Stromal cell of bone marrow (primary cell): ENCODE measurements at places on chromosomes 1 and 21.

GRCh38 chr1:151147132-151147503, 687 bp upstream of the SEMA6C start:
- DNase-seq, result no peak

DNA sequence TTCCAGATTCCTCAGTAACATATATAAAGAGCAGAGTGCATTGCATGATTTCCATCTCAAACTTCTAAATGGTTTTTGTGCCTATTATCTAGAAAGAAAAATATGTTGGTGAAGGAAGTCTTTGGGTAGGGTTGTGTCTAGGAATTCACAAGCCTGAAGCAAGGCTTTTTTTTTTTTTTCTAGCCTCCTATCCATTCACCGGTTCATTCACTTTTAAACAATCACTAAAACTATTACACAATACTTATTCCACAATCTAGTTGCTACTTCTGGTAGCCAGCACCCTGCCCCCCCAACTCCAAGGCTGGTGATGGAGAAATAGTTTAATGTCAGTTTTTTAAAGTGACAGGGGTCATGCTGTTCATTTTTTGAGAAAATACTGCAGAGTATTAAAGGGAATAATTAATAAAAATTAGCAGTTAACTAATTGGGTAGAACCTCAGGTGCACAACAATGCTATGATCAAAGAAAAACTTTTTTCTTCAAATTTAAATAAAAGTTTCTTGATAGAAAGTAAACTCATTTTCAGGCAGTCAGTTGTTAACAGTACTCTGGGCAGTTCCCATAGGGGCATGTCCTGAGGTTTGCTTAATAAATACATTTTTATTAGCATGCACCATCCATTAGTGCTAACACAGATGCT, 10.9 kb downstream of the IRF2BP2 start:
- DNase-seq, result no peak

- DNase-seq, result no peak
These were observed 889.7 kb downstream of the ADGRL2 start for GRCh38 chr1:82690411-82690810.

- DNase-seq, result no peak
These were observed 11.8 kb upstream of the STMN1 start for GRCh38 chr1:25917996-25918395.

DNA sequence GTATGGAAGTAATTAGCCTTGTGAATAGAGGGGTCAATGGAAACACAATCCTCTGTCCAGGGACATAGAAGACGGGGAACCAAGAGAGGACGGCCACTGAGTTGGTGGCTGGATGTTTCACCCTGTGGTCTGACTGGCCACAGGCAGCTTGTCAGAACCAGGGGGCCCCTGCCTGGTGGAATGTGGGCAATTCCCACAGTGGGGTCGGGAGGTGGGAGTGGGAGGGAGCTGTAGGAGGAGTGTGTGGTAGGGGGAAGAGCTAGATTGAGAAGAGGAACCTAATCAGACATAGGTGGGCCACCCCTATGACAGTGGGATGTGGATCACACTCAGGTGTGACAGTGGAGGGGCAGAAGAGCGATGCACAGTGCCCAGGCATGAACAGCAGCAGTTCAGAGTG, 31.3 kb downstream of the TRIM62 start:
- no peak for DNase-seq

DNA sequence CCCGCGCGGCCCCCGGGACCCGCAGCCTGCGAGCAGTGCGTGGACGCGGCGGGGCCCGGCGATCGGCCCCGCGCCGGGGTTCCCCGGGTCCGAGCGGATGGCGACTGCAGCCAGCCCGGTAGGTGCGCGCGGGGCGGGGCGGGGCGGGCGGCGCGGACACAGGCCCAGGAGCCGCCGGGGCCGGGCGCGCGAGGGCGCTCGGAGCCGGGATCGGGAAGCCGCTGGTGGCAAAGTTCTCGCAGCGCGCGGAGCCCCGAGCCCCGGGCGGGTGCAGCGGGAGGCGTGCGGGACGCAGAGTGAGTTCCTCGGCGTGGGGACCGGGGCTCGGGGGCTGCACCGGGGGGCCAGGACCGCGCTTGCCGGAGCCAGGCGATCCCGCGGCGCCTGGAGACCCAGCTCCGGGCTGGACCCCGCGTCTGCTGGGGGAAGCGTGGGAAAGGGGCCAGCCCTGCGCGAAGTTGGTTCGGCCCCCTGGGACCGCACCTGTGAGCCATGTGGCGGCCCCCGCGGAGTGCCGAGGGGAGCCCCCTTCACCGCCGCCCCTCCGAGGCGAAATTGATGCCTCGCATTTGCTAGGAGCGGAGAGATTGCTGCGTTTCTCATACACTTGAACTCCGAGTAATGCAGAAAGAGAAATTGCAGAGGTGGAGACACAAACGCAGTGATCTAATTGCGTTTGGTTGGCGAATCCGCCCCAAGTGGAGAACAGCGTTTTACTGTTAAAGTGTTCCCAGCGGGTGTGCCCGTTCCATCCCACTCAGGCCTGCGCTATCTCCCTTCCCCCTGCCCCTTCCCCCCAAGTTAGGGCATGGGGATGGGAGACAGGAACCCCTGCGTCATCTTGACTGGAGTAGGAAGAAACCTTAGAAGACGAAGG, 228.9 kb upstream of the TMEM51 start:
- no peak for DNase-seq

DNA sequence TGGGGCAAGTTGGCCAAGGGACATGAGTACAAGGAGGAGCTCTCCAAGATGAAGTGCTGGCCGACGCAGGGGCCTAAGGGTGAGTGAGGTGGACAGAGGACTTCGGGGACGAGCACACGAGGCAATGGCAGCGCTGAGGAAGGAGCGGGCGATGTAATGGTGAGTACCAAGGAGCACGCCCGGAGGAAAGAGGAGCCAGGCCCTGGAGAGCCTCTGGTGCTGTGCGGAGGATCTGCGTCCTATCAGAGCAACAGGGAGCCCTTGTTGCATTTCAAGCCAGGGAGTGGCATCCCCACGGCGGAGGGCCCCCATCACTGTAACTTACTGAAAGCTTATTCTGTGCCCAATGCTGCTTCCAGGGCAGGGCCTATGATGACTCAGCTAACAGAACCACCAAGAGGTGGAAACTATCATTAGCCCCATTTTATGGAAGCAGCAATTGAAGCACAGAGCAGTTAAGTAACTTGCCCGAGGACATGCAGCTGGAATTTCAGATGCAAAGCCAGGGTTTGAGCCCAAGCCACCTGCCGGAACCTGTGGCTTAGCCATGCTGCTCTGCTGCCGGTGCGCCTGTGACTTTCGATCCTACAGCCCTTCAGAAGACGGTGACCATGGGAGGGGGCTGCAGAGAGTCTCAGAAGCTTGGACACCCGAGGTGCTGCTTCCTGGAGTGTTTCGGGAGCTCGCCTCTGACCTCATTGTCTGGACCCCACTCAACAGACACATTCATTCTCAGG, 17.6 kb upstream of the AJAP1 start:
- DNase-seq, result no peak

DNA sequence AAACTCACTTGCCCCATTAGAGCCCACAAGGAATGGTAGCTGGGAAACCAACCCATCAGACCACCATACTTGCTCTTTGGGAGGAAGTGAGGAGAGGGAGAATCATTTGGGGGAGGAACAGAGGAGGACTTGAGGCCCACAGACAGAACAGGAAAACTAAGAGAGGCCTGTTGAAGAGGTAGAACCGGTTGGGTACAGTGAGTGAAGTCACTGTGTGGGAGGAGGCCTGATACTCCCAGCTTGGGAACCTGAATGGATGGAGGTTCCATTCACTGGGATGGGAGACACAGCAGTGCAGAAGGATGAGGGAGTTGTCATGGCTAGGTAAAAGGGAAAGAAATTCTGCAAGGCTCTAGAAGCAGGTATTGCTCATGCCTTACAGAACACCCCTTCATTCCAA, 63.4 kb upstream of the PSEN2 start:
- no peak for DNase-seq

DNA sequence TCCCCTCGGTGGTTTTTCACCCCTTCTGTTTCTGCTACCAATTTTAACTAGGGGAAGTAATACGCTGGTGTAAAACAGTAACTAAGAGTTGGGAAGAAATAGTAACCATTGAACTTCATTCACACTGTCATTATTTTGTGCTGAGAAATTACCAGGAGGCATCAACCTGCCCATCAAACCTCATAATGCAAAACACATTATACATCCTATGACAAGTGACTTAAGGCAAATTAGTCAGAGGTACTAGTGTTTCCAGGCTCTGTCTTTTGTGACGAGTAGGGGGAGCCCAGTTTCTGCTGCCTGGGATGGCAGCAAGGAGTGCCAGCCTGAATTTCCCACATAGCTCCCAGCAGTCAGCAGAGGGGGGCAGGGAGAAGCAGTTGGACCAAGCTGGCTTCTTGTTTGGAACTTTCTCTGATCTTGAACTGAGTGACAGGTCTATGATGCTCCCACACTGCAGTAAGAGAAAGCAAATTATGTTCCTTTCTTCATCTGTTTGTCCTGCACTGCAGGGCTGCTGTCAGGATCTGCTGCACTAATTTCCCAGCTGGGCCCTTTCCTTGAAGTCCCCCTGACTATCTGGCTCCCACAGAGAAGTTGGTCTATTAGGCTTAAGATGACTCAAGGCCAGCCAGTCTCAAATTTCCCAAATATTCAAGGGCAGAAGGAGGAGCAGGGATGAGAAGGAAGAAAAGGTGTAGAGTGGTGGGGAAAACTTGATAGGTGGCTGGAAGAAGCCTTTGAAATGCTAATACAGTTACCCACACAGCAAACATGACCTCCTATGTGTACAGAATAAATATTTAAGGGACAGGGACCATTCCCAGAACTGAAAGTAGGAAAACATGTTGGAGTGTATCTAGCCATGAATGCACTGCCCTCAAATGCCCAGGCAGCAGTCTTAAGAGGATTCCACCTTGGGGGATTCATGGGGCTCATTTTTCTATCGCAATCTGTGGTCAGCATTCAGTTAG, 322.8 kb downstream of the SEC16B start:
- no peak for DNase-seq

GRCh38 chr21:46448108-46448507, 10.6 kb upstream of the DIP2A start:
- DNase-seq, result no peak

GRCh38 chr1:41164727-41165126, 77.4 kb downstream of the SCMH1 start:
- DNase-seq, result no peak

GRCh38 chr1:26432793-26433192, 672 bp downstream of the DHDDS start:
- no peak for DNase-seq

DNA sequence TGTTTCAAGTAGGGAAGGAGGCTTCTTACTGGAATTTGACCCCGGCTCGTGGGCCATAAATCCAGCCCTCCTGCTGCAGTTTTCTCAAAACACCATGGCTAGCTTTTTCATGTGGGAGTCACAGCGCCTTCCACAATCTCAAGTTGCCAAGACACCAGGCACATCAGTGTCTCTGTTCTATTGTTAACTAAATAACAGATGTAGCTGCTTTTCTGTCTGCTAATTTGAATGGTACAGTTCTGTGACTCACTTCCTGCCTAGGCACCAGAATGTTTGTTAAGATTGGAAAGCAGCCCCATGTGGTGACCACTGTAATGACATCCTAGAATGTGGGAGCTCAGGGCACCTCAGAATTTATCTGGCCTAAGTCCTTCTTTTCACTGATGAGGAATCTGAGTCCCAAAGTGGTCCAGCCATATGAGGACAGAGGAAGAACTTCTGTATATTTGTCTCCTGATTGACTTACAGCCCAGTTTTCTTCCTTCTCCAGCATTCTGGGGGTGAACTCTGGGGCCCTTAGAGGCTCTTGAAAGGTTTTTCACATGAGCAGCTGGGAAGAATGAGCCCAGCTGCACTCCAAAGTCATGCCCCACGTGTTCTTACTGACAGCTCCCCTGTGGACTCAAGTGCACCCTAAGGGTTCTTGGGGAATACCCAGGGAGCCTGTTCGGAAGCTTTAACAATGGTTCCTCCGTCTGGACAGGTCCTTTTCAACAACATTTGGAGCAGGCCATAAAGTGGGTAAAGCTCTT, 27.5 kb downstream of the TRIM45 start:
- DNase-seq, result no peak

DNA sequence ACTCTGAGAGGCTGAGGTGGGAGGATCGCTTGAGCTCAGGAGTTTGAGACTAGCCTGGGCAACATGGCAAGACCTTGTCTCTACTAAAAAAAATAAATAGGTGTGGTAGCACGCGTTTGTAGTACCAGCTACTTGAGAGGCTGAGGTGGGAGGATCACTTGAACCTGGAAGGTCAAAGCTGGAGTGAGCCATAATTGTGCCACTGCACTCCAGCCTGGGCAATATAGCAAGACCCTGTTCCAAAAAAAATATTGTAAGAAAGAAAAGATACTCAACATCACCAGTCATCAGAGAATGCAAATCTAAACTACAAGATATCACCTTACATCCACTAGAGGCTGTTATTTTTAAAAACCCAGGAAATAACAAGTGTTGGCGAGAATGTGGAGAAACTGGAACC, 32.5 kb downstream of the ZNF644 start:
- DNase-seq, result no peak

DNA sequence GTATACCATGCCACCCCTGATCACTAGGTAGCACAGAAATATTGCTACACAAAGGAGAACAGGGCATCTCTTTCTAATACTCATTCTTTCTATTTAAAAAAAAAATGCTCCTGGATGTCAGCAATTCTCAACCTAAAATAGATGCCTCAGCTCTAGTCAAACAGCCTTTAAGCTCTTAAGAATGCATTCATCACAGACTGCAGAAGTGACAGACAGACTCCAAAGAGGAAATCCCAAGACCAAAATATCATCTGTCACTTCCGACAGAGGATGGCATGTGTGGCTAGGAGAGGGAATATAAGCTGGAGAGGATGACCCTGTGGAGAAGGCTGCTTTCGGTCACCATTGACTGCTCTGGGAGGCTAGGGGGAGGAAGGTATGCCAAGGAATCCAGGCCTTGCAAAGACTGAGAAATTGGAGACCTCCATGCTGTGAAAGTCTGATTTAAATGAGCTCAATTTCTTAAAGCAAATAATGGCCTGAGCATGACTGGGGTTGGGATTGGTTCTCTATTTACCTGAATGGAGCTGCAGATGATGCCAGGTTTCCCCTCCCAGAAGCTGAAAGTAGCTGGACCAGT, 277.4 kb downstream of the BRINP2 start:
- no peak for DNase-seq

DNA sequence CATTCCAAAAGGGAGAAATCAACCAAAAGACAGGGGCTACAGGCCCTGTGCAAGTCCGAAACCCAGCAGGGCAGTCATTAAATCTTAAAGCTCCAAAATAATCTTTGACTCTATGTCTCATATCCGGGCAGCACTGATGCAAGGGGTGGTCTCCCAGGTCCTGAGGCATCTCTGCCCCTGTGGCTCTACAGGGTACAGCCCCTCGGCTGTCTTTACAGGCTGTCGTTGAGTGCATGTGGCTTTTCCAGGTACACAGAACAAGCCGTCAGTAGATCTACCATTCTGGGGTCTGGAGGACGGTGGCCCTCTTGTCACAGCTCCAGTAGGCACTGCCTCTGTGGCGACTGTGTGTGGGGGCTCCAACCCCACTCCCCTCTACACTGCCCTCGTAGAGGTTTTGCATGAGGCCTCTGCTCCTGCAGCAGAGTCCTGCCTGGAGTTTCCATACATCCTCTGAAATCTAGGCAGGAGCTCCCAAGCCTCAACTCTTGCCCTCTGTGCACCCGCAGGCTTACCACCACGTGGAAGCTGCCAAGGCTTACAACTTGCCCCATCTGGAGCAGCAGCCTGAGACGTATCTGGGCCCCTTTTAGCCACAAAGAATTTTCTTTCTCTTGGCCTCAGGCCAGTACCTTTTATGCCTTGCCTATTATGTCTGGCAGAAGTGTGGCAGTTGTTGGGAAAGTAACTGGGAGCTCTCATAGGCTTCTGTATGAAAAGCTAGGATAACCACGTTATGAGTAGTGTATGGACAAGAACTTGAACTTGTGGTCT, 52.5 kb downstream of the POU2F1 start:
- peak; percentile 28 for DNase-seq

- no peak for DNase-seq
These were observed 49.1 kb downstream of the ADARB1 start for GRCh38 chr21:45123440-45123839.

- DNase-seq, result peak; percentile 13
These were observed 816 bp downstream of the HYI start for GRCh38 chr1:43452789-43453441.
